ENCODE measurements at places on chromosomes 1 and 21.

DNA sequence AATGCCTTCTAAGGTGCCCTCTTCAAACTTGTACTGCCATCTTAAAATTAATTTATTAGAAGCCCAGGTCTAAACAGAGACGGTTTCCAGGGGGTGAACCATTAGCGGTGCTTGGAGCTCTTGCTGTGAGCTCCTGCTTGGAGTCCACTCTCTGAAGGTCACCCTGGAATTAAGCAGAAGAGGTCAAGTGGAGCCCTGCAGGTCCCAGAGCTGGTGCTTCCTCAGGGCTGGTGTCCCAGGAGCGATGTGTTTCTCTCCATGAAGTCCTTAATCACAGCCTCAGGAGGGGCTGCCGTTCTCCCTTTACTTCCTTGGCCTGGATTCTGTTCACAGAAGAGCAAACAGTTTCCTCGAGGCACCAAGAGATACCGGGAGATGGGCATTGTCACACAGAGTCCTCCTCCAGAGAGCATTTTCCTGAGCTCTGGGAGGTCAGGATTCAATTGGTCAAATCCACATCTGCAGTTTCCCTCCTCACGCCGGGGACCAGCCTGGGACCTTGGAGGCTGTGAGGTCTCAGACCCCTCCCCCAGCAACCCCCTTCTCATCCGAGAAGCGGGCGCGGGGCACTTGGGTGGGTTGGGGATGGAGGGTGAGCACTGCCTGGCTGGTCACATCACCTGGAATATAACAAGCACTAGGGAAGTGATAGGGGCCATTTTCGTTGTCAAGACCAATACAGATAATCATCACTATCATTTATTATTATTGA, 310.4 kb downstream of the AJAP1 start:
- DNase-seq: no peak

- no peak for DNase-seq
Observed at GRCh38 chr1:229952670-229953520, 114.1 kb upstream of the GALNT2 start.

- DNase-seq: no peak
Observed at GRCh38 chr1:38929476-38929875, 12.2 kb downstream of the RHBDL2 start.

DNA sequence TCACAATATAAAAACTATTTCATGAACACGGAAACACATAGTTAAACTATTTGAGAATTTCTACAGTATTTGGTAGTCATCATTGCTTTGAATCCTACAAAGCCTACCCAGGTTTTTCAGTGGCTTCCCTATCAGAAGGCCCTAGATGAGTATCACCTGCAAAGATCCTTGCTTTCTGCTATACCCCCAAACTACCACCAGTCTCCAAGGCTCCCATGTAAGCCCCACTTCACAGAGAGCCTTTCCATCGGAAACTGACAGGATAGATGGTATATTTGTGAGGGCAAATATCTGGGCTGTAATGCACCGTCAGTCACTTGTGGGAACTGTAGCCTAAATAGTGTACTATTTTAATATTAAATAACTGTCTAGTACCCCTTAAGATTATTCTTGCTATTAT, 674.3 kb downstream of the BRINP3 start:
- no peak for DNase-seq

DNA sequence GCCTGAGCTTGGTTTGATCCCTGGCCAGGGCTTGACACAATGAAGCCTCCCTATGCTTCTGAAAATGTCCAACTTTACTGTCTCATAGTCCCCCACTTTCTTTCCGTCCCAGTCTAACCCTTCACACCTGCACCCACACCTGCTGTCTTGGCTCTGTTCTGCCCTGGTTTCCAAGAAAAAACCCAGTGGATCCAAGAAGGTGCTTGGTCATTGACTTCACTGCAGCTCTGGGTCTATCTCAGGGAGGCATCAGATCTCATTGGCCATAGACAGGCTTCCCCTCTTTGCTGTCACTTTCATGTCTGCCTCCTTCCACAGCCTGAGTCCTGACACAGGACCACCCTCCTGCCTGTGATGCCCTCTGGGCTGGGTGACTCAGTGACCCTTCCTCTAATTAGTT, 37.8 kb upstream of the ETV3 start:
- DNase-seq: no peak

DNA sequence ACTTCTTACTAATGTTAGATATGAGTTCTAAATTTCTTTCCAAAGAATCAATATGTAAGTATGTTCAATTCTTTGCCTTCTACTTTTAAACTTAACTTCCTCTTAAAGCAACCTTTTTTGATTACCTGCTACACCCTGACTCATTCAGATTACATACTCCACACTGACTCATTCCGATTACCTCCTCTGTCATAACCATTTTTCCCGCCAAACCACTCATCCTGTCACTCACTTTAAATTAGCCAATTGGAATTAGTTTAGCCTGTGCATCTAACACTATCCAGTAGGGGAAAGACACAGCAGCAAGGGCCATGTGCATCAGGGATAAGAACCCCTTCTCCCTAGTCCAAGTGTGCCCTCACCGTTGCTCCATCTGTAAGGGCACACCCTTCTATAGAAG, 815.5 kb downstream of the BRINP3 start:
- DNase-seq: no peak

DNA sequence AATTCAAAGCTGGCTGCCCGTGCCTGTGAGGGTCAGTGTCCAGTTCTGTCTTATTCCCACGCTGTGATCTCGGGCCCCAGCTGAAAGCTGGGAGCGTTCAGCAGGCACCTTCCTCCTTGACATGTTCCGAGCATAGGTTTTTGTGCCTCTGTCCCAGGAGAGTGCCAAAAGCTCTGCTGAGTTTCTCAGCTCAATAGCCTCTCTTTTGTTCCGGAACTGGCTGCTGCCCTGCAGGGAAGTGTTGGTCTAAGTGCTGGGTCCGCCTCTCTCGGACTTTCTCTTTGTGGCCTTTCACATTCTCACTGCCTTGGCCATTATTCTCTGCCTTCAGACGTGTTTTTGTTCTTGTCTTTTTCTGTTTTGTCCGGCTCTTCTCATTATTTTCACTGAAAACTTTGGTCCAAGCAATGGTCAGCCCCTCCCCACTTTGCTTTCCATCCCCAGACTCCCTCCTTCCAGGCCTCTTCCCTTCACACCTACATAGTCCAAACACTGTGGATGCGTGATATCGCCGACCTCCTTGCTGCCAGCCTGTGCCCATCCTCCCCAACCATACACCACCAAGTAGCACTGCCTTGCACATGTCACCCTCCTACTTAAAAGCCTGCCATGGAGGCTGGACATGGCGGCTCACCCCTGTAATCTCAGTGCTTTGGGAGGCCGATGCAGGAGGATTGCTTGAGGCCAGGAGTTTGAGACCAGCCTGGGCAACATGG, 233.8 kb downstream of the RHOU start:
- no peak for DNase-seq

DNA sequence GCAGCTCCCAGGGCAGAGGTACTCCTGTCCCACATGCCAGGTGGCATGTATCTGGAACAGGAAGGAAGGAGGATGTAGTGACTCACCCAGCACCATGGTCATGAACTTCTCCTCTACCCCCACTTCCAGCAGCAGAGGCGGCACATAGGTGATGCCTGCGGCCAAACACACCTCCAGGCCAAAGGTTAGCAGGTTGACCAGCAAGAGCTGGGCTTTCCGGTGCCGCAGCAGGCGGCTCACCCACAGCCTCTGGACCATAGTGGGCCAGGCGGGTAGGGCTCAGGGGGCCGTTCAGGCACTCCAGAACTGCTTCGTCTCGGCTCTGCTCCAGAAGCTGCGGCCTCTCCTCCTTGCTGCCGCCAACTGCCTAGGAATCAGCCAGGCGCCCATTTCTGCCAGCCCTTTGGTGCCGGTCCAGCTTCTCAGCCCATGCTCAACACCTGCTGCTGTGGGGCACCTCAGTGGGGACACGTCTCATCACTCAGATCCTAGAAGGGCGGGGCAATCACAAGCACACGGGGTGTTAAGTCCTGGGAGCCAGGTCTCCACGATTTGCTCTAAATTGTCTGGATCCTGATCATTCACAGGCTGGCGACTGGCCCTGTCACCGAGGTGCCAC, 15.8 kb downstream of the SLC45A3 start:
- DNase-seq: no peak

GRCh38 chr1:245837718-245838117, 669.4 kb downstream of the SMYD3 start:
- no peak for DNase-seq

- no peak for DNase-seq
Observed at GRCh38 chr1:91711504-91712247, 174.3 kb downstream of the TGFBR3 start.

- no peak for DNase-seq
Observed at GRCh38 chr1:7265771-7266371, 480.6 kb downstream of the CAMTA1 start.

- DNase-seq: no peak
Observed at GRCh38 chr1:48627486-48627885, 149.2 kb downstream of the BEND5 start.

- DNase-seq: no peak
Observed at GRCh38 chr21:23045955-23046354, 2047.7 kb downstream of the NCAM2 start.

DNA sequence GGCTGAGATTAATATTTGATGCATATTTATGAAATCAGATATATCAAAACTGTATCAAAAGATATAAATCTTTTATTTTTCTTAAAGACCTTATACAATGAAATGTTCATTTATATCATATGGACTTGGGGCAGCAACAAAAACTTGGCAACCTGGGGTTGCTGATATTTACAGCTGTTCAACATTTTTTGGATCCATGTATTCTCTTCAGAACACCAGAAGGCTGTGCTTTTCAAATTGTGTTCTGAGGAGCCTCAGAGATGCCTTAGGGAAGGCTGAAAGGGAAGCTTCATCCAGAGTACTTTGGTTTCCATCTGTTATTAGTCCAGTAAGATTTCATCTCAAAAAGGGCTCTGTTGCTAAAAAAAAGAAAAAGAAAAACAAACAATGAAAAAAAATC, 94.8 kb downstream of the DISC1 start:
- no peak for DNase-seq

DNA sequence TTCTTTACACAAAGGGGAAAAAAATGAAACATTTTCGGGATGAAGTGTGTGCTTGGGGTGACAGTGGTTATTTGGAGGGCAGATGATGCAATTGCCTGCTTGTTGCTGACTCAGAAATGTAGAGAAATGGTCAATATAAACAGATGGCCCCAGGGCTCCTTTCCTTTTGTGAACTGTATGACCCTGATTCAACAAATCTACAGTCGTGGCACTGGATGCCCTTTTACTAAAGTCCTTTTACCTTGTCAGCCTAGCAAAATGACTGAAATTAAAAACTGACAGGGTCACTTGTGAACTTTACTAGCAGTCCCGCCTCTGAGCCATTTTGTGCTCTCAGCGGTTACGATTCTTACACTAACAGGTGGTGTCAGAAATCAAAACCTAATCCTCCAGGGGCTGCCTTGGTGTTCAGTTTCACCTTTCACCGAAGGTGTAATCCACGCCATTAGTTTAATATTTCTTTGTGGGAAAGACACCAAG, 49.8 kb downstream of the GREM2 start:
- no peak for DNase-seq

DNA sequence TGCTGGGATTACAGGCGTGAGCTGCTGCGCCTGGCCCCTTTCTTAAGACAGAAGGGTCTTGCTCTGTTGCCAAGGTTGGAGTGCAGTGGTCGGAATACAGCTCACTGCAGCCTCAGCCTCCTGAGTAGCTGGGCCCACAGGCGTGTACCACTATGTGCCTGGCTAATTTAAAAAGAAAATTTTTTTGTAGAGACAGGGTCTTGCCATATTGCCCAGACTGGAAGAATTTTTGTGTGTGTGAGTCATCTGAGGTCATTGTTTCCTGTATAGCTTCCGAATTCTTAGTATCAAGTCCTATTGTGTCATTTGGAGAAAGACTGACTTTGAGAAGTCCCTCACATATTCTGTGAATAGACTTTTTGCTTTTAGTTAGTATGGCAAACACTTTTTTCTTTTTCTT, 4.7 kb downstream of the SZRD1 start:
- no peak for DNase-seq
